G401 (cell line): ENCODE measurements at places on chromosomes 3 and 15. TPM values are rescaled to one million over a fixed set of nuclear protein-coding genes. Genes with fewer than 3 reads are reported as not detected.
A peak's percentile ranks its signal among the peaks of the same experiment; 100 is the strongest.

The SRGAP3 gene
- 0.18 and 0.37 TPM in 2 replicates for total RNA-seq

The ANKDD1A gene
- total RNA-seq: 0.92 and 0.95 TPM in 2 replicates

The TPRG1 gene
- not detected in 2 replicates for total RNA-seq

The TF gene
- not detected in 2 replicates for total RNA-seq

The PTH1R gene
- total RNA-seq: 14.8 and 23.6 TPM in 2 replicates

The DLG1 gene
- total RNA-seq: 28.9 and 35.0 TPM in 2 replicates

- no peak for DNase-seq
Measured at GRCh38 chr3:184604615-184605290, 43.2 kb downstream of the EPHB3 start.

DNA sequence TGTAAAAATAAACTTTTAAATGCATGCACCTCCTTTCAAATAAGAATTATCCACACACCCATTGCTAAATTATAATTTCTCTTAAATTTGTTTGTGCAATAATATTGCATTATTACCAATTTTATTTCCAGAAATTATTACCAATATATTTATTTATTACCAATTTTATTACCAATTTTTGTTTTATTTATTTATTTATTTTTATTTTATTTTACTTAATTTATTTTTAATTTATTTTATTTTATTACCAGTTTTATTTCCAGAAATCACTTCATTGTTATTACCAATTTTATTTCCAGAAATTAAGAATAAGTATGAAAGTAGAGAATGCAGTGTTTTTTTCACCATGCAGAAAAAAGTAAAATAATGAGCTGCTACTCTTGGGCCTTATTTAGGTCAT is 525.4 kb downstream of the NAALADL2 start:
- DNase-seq: no peak

GRCh38 chr15:29208352-29208751 is 61.3 kb downstream of the NSMCE3 start:
- no peak for DNase-seq

DNA sequence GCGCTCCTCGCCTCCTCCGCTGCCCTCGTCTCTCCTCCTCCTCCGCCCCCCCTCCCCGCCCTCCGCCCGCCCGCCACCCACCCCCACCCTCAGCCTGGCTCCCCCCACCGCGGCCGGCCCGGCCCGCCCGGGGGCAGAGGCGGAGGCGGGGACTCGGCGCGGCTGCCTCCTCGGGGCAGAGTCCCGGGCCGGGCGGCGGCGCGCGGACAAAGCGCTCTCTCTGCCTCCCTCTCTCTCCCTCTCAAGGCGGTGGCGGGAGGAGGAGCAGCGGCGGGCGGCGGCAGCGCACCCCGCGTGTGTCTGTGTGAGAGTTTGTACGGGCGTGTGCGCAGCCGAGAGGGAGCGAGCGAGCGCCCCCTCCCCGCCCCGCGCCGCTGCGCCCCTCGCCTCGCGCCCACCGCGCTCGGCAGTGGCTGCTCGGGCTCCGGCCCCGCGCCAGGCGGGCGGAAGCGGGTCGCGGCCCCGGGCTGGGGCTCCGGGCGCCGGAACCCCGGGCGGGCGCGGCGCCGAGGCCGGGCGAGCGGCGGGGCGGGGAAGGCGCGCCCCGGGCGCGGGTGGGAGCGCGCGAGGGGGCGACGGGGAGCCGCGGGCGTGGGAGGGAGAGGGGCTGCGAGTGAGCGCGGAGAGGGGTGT is at the start of gene IGF2BP2:
Gene IGF2BP2, minus strand, starts transcription at position 37 of the 633 bp plus-strand sequence. CDS start 82 bp downstream, outside the sequence.
- peak; percentile 55 for DNase-seq

- no peak for DNase-seq
Measured at GRCh38 chr3:101224739-101225138, 95.6 kb downstream of the IMPG2 start.

DNA sequence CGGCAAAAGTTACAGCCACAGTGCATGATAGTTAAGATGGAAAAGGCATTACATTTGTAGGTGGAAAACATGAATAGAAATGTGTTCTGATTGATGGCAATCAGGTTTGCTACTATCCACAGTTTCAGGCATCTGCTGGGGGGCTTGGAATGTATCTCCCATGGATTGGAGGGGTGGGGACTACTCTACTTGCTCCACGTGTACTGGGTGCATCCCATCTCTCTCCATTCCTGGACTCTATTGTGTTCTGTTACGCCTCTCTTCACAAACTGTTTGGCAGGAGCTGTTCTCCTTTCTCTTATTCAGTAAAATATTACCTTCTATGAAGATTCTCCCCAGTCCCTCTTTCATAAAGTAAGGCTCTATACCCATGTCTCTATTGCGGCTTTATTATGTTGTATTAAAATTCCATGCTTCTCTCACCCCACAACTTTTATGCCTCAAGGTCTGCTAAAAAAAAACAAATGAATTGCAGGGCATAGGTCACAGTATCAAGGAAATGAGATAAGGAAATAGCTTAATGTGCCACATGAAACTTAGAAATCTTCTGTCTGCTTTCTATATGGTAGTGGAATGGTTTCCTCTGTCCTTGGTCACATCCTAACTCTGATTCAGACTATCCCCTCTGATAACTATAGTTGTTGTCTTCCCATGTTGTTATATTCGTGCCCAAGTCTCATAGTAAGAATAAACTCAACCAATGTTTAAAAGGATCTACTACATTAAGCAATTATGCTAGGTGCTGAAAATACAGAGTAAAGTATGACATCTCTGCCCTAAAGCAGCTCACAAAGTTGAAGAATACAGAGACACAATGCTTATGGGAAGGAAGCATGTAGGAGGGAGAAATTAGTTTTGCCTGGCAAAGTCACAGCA is 43.2 kb downstream of the LRRFIP2 start:
- DNase-seq: no peak

- no peak for DNase-seq
Measured at GRCh38 chr3:59386165-59386564, 336.3 kb upstream of the CFAP20DC start.

DNA sequence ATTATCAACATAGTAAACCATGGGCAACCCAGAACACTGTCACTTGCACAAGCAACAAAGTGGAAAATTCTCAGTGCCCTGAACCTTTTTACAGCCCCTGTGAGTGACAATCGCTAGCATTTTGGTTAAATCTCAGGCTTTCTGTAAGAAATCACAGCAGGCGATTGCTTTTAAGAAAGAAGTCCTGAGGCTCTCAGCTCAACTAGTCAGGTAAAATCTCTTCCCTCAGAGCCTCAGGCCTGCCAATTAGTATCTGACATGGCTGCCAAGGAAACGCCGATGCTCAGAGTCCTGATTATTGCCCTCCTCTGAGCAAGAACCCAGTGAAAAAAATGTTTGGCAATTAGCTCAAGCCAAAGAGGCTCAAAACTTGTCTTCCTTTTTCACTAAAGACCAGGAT is 530.8 kb downstream of the DIPK2A start:
- peak; percentile 38 for DNase-seq

GRCh38 chr3:65202395-65202794 is 514.6 kb upstream of the ADAMTS9 start:
- no peak for DNase-seq

GRCh38 chr15:66390678-66391077 is 4.0 kb downstream of the MAP2K1 start:
- DNase-seq: no peak
